Foreskin fibroblast (primary cell): ENCODE measurements at places on chromosomes 3 and 15.

DNA sequence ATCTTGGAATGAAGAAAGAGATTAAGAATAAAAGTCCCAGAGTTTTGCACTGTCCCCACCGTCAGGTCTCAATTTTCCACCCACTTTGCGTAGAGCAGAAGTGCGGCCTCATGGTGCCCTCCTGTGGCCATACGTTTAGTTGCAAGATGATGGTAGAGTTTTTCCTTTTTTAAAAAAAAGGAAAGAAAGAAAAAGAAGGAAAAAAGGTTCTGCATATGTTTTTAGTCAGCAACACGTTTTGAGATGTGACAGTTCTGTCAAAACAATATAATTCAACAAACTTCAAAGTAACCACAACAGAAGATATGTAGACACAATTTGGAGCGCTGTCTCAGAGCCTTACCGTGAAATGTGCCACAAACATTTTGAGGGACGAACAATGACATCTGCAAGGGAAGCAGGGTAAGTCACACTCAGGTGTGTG is 24.6 kb downstream of the EBLN2 start:
- peak; percentile 33 for DNase-seq

GRCh38 chr15:98699591-98700424 is 51.5 kb downstream of the IGF1R start:
- no peak for DNase-seq

DNA sequence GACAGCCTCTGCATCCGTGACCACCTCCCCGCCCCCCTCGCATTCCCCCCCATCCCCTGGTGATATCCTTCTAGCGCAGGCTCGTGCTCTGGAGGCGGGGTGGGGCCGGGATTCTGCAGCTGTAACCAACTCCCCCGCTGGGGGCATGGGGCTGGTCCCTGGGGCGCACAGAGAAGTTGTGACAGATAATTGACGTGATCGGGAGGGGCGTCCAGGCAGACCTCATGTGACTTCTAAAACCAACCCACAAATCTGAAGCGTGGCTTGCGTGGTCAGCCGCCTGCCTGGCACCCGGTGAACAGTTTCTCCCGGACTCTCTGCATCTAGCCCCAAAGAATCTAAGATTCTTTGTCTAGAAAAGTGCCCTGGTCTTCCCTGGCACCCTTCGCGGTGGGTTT is 100.6 kb upstream of the IGF1R start:
- DNase-seq = no peak

GRCh38 chr15:42704492-42704926 is 32.4 kb downstream of the CDAN1 start:
- DNase-seq = peak; percentile 82

GRCh38 chr3:165658027-165658426 is 179.2 kb downstream of the BCHE start:
- no peak for DNase-seq

DNA sequence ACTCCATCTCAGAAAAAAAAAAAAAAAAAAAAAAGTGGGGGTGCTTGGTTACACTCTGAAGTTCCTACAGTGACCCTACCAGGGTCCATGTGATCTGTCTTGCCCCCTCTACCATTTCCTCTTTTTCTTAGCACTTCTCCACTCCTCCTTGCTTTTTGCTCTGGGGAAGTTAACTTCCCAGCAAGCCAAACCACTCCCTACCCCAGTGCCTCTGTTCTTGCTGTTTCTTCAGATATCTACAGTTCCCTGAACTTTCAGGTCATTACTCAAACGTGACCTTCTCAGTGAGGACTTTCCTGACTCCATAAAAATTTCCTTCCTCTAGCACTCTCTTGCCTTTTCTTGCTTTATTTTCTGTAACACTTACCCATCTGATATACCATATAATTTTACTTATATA is 61.1 kb upstream of the GCNT3 start:
- DNase-seq = no peak

DNA sequence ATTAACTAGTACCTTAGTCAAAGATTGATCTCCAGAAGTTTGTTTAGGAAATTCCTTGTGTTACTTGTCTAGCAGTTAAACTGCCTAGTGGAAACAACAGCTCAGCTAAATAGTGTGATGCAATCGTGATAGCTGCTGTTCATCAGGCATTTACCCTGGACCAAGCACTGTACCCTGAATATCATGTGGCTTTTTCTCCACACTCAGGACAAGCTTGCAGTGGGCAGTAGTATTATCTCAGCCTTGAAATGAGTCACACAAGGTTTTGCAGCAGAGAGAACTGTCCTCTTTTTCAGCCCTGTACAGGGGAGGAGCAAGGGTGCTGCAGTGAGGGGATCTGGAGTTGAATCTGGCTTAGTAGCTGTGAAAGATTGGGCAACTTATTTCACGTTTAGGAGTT is 208.4 kb downstream of the TP63 start:
- DNase-seq = peak; percentile 3

- peak; percentile 41 for DNase-seq
Observed at GRCh38 chr15:58931987-58932588, 1.4 kb downstream of the SLTM start.

DNA sequence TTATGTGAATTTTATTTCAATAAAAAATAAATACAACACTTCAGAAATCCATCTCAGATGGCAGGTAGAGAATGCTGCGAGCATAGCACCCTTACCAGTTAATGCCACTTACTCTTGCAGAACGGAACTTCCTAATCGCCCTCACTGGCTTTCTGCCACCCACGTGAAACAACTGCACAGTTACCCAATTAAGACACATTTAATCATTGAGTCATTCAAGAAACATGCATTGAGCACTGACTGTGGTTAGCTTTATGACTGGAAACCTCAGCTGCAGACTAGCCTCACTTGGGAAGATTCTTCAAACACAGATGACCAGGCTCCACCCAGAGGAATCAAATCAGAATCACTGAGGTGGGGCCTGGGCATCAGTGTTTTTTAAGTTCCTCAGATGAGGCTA is 5.6 kb upstream of the MFGE8 start:
- peak; percentile 98 for DNase-seq

GRCh38 chr3:136267235-136267634 is 17.1 kb downstream of the PCCB start:
- DNase-seq = no peak

DNA sequence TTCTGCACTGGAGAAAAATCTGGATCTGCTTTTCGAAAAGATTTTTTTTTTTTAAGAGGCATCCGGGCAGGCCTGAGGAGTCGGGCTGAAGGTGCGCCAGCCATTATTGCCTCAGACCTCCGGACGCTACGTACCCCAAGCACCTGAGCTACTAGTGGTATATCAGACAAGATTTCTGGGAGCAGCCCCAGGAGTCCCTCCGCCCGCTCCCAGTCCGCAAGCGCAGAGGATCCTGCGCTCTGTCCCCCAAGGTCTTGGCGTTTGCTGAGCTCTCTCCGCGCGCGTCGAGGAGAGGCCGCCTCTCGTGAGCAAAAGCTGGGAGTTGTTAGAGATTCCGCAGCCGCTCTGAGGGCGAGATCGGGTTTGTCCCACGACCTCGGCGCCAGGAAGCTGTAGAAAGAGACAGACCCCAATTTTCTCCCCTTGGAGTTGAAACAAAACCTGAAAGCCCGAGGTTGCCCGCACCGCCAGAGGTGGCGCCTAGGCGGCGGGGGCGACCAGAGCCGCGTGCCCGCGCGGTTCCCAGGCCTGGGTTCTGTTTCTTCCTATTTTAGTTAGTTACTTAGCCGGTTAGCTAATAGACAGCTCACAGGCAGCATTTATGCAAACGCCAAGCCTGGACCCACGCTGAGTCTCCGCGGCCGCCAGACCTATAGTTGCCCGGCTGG is 72.5 kb upstream of the POLG start:
- DNase-seq = peak; percentile 25

GRCh38 chr3:151169262-151169947 is 33.6 kb downstream of the GPR171 start:
- DNase-seq = no peak

DNA sequence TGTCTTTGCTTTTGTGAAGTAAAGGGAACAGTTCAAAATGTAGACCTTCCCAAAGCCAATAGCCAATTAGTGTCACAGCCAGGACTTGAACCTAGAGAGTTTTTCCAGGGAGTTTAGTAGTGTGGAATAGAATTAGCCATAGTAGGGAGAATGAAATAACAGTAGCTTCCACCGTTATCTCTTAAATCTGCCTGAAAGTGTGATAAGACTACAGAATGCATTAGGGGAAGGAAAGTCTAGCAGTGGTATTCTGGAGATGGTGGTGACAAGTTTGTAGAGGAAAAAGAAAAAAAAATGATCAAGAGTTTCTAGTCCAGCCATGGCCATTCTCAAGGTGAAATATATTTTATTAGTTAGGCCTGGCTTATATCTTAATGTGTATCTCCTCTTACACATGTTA is 13.8 kb downstream of the ATP11B start:
- no peak for DNase-seq

DNA sequence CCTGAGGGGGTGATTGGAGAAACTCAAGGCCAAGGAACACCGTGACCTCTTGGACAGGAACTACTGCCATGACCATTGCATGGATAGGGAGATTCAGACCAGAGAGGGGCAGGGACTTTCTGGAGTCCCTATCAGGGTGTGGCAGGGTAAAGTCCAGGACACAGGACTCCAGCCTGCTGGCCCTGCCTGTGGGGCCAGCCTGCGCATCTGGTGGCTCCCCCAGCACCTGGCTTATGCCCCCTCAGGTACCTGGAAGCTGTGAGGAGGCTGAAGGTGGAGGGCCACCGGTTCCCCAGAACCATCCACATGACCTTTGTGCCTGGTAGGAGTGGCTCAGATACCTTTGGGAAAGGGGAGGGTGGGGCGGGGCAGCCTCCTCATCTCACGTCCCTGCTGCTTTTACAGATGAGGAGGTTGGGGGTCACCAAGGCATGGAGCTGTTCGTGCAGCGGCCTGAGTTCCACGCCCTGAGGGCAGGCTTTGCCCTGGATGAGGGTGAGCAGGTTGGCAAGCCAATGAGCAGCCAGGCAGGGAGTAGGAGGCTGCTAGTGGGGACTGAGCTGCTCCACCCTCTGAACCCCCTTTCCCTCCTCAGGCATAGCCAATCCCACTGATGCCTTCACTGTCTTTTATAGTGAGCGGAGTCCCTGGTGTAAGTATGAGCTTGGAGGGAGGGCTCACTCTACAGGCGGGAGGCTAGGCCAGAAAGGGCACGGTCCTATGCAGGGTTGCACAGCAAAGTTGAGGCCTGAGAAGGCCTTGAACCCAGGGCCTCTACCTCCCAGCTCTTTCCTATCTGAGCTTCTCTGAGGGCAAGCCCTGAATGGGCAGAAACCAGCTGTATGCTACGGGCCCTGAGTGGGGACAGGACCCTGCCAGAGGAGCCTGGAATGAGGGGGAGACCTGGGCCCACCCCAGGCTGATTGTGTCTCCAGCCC is 2.9 kb downstream of the ACY1 start:
- DNase-seq = no peak

DNA sequence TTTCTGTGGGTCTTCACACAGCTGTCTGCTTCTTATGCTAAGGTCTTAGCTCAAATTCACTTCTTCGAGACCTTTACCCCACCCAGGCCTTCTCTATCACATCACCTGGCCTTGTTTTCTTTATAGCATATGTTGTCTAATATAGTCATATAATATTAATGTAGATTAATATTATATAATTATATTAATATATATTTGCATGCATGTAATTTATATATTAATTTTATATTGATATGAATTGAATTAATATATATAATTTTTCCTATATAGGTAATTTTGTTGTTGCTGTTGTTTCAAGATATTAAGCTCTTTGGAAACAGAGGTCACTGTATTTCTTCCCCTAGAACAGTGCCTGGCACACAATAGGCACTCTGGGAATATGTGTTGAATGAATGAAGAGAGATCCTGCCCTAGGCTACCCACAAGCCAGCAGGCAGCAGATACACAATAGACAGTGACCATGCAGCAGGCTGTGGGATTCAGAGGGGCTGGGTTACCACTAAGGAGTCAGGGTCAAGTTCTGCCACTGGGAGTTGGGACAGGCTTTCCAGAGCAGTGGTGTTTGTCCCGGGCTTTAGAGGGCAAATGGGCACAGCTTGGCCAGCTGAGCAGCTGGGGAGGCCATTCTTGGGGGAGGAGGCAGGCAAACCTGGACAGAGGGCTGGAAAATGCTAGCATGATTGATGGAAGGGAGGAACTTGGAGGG is 126.3 kb downstream of the DNAJB8 start:
- DNase-seq = no peak

- peak; percentile 91 for DNase-seq
Observed at GRCh38 chr3:129230311-129231019, 18.9 kb upstream of the COPG1 start.

GRCh38 chr3:71862371-71863140 is 77.6 kb upstream of the PROK2 start:
- peak; percentile 71 for DNase-seq

DNA sequence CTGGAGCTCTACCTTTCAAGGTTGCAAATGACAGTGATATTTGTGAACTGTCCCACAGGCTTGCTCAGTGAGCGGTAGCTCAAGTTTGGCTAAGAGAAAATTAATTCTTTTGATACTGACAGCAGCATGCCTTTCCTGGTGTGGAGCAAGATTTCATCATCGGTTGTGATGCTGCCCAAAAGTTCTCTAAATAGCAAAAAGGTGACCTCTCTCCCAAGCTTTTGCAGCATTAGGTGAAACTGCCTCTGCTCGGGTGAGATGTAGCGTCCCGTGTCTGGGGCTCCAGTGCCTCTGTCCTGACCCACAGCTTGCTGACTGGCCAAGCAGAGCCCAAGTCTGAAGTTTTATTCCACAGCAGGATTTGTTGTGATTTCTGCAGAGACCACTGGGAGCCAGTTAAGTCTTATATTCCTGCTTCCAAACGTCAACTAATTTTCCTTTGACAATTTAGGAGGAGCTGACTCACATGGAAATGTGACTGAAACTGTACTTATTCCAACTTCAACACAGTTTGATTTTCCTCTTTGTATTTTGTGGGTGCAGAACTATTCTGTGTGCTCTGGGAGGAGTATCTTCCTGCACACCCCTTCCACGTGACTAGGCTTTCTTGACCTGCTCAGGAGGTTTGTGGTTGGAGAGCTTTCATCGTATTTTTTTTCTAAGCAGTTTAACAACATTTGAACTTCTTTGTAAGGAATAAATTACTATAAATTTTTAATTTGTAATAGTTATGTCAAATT is 5.9 kb downstream of the SYNM start:
- DNase-seq = peak; percentile 49

GRCh38 chr3:163196815-163197374 is 1700.3 kb downstream of the OTOL1 start:
- no peak for DNase-seq

DNA sequence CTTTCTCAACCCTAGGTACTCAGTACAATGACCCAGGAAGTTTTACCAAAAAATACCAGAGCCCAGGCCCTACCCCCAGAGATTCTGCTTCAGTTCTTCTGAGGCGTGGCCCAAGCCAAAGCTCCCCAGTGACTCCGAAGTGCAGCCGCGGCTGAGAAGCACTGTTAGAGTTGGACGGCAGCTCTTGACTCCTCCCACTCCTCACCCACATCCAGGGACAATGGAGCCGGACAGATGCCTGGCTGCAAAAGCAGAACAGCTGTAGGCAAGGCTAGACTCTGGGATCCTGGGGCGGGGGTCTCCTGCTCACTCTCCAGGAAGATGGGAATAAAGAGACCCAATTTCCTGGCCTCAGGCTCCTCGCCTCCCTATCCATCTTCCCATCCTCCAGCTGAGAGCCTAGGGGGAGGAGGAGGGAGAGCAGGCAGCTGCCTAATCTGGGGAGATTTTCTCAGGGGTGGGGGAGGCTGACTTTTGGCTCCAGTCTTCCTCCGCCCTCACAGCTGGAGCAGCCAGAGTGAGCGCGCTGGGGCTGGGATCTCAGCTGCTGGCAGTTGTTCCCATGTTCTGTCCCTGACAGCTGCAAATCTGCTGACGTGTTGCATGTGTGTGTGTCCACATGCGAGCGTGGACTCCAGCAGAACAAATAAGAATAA is 223.8 kb downstream of the OPA1 start:
- peak; percentile 12 for DNase-seq

- DNase-seq = no peak
Observed at GRCh38 chr15:74352393-74352910, 15.0 kb downstream of the CYP11A1 start.
